ENCODE measurements at places on chromosomes 7 and 10.
A peak's percentile ranks its signal among the peaks of the same experiment; 100 is the strongest.

DNA sequence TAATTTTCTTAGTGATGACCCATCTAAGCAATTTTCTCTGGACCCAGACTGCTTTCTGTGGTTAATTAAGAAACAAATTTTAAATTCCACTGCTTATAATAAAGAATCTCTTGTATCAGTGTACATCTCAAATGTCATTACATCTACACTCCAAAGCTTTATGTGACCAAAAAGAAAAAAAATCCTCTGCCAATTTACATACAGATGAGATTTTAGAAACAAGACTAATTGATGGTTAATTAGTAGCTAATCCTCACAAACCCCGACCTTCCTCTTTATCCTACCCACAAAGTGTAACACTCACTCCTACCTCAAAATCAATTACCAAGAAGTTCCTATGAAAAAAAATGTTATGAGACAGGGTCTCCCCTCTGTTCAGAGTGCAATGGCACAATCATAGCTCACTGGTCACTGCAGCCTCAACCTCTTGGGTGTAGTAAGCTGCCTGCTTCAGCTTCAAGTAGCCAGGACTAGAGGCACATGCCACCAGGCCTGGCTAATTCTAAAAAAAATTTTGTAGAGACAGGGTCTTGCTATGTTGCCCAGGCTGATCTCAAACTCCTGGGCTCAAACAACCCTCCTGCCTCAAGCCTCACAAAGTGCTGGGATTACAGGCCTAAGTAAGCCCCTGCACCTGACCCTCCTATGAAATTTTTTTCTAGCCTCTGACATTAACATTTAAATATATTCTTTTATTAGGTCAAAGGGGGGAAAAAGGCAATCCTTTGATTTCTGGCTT is 14.8 kb downstream of the KIF5B start:
- DNase-seq: no peak

- no peak for DNase-seq
These were observed 312.1 kb upstream of the MEOX2 start for GRCh38 chr7:15998617-15999016.

- DNase-seq: no peak
These were observed 209.1 kb downstream of the CREB5 start for GRCh38 chr7:28621369-28621841.

GRCh38 chr10:5506246-5506645 is 6.9 kb upstream of the CALML5 start:
- DNase-seq: no peak

DNA sequence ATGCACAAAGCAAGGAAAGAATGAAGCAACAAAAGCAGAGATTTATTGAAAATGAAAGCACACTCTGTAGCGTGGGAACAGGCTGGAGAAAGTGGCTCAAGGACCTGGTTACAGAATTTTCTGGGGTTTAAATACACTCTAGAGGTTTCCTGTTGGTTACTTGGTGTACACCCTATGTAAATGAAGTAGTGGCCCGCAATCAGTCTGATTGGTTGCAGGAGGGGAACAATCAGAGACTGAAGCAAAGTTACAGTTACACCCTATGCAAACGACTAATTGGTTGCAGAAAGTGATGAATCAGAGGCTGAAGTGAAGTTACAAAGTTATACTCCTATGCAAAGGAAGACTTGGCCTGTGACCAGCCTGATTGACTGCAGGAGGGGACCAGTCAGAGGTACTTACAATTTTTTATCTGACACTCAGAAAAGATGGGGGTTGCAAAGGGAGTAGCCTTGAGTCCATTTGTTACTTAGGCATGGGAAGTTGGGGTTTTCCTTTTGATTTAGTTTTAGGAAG is 3.6 kb upstream of the MTPN start:
- peak; percentile 42 for DNase-seq
